ENCODE measurements at places on chromosomes 1 and 21.

- DNase-seq, result no peak
Measured at GRCh38 chr1:107550358-107550757, 409.5 kb downstream of the NTNG1 start.

DNA sequence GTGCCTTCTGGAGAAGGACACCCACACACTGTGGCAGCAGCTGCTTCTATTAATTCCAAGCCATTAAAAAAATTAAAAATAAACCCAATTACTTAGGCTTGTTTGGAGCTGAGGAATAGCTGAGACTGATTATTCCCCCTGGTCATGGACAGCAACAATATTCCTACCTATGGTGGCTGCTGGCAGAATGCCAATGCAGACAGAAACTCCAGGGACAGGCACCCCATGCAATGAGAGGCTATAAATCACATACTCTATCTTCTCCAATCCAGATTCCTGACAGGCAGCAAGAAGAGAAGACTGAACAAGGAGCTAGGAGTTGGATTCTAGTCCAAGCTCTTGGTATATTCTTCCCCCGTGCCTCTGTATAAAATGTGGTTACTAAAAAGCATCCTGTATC, 275.4 kb upstream of the BEND5 start:
- no peak for DNase-seq

- DNase-seq, result no peak
Measured at GRCh38 chr1:242886137-242886536, 361.6 kb upstream of the PLD5 start.

- DNase-seq, result no peak
Measured at GRCh38 chr1:175182201-175182746, 10.3 kb downstream of the KIAA0040 start.

DNA sequence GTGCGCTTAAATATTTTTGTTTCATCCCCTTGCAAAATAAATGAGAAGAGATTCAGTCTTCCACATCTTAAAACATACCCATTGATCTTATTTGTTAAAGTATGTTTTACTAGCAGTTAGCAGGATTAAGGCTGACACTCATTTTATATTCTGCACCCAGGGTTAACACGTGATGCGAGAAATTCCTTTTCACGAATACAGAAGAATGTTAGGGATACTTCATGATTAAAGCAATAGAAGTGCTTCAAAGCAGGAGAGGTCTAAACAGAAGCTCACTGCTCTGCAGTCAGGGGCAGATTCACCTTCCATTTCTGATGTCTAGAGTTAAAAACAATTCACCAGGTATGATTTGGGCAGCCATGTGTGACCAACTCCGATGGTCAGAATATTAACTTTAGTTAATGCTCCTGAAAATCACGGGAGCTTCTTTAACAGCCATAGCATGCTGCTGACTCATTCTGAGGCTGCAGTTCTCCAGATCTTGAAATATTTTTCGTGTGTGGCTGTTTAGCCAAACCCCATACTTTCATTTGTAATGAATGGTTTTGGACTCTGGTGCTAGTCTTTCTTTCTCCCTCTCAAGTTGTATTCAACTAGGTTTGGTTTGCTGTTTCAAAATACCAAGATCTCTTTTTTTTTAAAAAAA, 19.7 kb downstream of the BCAR3 start:
- DNase-seq, result peak; percentile 28

GRCh38 chr21:21148514-21148913, 150.3 kb downstream of the NCAM2 start:
- no peak for DNase-seq

DNA sequence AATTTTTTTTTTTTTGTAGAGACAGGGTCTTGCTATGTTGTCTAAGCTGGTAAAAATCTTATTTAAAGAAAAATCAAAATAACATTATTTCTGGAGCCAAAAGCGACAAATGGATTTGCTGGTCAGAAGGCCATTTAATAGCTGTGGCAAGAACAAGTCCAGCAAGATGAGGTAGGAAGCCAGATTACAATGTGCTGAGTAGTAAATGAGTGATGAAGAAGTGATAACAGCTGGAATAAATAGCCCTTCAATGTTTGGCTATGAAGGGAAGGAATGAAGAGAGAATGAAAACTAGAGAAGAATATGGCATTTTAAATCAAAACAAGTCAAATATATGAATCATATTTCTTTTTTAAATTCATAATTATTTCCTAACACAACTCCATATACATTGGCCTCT, 34.5 kb downstream of the SYDE2 start:
- no peak for DNase-seq

DNA sequence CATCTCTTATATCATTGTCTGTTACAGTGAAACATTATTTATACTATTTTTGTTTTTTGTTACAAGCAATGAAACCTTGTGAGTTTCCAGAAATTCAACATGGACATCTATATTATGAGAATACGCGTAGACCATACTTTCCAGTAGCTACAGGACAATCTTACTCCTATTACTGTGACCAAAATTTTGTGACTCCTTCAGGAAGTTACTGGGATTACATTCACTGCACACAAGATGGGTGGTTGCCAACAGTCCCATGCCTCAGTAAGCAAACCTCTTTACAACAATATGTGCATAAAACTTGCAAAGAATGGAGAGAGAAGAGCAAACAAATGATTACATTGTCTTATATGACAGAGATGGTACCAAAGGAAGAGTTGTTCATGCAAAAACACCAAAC, 22.4 kb downstream of the CFHR4 start:
- no peak for DNase-seq

DNA sequence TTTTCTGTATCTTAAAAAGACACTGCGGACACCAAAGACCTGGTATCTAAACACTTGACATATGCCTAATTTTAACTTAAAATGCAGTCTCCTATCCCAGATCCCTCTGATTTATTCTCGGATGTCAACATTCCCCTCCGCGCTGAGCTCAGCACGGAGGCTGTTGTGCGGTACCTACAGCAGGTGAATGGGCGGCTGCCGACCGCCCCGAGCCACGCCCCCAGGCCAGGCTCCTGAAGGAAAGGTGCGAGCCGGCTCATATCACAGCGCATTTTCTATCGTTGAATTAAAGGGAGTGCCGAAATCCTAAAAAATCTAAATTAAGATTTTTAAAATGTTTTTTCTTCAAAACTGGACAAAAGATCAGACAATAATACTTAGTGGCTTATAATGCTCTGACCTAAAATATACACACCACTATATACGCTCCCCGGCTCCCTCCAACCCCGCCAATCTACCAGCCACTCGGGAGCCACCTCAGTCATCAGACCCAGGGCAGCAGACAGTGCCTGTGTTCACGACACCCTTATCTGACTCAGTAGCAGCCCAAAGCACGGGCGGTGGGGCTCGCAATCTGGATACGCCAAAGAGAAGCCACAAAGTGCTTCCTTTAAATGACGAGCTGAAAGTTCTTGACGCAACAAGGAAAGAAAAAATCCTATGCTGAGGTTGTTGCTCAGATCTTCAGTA, 4.1 kb downstream of the WRAP73 start:
- no peak for DNase-seq

DNA sequence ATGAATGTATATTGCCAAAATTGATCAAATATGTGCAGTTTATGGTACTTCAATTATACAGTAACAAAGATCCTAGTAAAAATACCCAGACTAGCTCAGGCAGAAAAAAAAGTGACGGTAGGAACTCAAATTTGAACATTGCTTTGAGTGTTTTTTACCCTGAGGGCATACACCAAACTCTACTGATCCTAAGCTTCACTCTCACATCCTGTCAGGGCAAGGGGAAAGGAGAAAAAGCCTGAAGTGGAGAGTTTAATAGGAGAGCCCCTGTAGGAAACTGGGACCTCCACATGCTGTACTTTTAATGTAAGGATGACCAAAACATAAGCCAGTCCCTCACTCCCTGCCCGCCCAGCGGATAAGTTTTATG, 59.8 kb upstream of the GNG12 start:
- no peak for DNase-seq

DNA sequence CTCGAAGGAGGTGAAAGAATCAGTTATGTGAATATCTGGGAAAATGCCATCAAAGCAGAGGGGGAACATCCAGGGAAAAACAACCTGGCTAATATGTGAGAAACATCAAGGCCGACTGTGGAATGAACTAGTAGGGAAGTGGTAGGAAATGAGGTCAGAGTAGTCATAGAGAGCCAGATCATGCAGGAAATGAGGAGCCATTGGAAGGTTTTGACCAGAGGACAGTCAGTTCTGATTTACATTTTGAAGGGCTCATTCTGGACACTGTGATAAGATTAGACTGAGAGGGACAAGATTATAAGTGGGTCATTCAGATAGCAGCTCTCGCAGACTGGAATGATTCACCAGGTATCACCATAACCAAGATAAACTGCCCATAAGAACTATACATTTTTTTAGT, 63.7 kb downstream of the SYT14 start:
- no peak for DNase-seq

- DNase-seq, result no peak
Measured at GRCh38 chr1:160789051-160789701, 6.8 kb upstream of the LY9 start.

- no peak for DNase-seq
Measured at GRCh38 chr21:35952651-35953340, 107.5 kb downstream of the SETD4 start.

DNA sequence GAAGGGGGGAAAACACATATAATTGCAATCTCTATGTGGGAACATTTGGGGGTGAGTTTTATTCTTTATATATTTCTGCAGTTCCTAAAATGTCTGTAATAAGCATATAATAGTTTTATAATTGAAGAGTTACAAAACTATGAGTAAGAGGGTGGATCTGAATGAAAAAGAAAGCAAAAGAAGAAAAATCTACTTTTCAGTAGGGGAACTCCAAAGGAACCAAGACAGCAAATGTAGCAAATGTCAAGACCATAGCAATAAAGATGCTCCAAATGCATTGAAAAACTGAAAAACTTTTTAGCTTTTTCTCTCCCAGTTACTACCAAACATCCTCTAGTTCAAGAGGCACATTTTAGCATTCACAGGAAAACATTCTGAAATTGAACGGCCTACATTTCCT, 434.8 kb downstream of the LMO4 start:
- DNase-seq, result no peak

GRCh38 chr1:168304865-168305264, 24.2 kb downstream of the TBX19 start:
- DNase-seq, result no peak

DNA sequence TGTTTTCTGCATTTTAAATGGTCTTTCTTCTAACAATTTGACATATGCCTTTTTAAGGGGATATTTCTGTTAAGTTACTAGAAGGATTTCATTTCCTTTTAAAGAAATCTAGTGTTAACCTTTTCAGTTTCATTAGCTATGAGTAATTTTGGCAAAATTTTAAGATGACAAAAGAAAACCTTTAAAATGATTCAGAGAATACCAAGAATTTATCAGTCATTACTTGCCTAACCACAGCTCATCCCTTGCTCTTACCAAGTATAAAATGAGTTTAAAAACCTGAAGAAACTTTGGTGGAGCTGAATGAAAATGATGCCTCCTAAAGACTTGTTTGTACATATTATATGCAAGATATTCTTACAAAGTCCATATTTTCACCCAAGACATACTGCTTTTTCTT, 101.7 kb downstream of the NEK7 start:
- peak; percentile 44 for DNase-seq

- no peak for DNase-seq
Measured at GRCh38 chr1:44024903-44025525, 6.2 kb downstream of the SLC6A9 start.

GRCh38 chr1:36089393-36090121, 865 bp downstream of the ADPRS start:
- DNase-seq, result no peak

- DNase-seq, result no peak
Measured at GRCh38 chr21:46195595-46196195, 11.4 kb upstream of the SPATC1L start.

DNA sequence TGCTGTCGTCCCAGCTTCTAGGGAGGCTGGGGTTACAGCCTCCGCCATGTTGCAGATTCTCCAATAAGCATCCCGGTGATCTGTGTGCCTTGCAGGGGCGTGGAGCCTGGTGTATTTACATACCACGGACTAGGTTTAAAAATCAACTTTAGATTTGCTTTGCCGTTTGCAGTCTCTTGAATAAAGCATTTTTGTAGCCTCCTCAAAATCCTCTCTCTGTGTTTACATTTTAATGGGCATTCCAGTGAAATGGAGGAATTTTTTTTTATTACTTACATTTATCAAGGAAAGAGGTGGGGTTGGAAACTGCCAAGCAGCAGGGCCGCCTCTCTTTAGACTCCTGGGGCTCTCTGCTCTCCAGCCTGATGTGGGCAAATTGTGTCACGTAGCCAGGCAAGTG, 437.5 kb upstream of the VAMP3 start:
- DNase-seq, result no peak

DNA sequence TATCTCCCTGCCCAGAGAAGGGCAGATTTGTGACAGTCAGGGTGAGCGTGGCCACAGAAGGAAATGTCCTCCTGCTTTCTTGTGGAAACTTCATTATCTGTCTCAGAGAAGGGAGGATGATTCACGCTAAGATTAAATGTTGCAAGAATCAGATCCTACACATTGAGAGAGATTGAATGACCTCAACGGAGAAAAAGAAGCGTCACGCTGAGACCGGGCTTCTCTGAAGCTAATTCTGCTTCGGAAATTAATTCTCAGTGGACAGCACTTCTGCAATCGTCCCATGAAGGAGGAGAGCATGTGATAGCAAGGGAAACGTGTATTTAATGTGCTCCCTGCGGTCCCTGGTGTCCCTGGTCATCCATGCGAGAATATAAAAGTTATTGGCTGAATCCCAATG, 19.8 kb upstream of the C1orf21 start:
- DNase-seq, result no peak

- DNase-seq, result no peak
Measured at GRCh38 chr1:29453502-29454240, 217.3 kb downstream of the PTPRU start.

GRCh38 chr1:187474336-187474735, 645.6 kb downstream of the PLA2G4A start:
- DNase-seq, result peak; percentile 51
